ENCODE measurements at places on chromosomes 5 and 9. TPM values are rescaled to one million over a fixed set of nuclear protein-coding genes. Genes with fewer than 3 reads are reported as not detected.
A peak's percentile ranks its signal among the peaks of the same experiment; 100 is the strongest.

DNA sequence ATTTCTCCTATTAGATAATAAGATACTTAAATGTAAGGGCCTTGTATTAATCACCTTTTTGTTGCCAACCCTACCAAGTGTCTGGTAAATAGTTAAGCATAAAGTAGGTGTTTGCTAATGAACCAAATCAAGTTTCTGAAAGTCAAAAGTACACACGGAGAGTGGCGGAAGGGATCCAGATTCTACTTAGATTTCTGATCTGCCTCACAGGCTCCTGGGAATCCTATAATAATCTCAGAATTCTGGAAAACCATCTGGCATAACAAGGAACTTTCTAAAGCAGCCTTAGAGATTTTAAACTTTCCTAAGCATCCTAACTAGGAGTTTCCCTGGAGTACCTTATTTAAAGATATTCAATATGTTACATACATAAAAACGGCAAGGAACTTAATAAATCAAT, 363.2 kb upstream of the SMC2 start:
- no peak for DNase-seq

DNA sequence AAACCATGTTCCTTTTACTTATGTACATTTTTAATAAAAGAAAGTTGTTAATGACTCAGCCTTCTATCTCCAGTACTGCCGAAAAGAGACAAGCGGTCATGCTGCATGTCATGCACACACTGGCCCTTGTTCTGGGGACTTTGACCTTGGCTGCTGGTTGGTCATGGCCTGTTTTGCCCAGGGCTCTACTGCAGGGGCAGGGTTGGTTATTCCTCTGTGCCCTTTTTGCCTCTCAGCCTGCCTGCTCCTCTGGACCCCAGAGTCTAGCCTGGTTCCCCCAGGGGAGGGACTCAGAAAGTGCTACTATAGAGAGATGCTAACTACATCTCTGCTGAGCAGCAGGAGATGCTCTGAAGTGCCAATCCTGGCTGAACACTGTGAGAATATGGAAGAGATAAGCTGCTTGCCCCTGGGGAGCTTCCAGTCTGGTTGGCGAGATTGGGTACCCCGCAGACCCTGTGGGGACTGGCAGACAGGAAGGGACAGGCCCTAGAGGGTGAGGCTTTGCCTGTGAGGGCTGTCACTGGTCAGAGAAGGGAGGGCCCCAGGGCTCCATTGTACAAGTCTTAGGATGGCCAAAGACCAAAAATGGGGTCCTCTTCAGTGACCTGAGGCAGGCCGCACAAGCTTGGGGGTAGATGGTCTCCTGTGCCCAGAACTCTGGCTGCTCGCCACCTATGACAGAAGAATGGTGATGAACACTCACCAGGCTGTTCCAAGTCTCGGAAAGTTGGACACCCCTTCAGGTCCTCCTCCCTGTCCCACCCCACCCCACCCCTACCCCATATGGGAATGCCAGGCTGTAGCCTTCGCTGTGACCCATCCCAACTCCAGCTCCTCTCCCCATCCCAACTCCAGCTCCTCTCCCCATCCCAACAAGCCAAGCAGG, 14.3 kb downstream of the IRF1 start:
- no peak for DNase-seq

- peak; percentile 81 for DNase-seq
Measured at GRCh38 chr9:94157050-94157801, 73.0 kb downstream of the PTPDC1 start.

DNA sequence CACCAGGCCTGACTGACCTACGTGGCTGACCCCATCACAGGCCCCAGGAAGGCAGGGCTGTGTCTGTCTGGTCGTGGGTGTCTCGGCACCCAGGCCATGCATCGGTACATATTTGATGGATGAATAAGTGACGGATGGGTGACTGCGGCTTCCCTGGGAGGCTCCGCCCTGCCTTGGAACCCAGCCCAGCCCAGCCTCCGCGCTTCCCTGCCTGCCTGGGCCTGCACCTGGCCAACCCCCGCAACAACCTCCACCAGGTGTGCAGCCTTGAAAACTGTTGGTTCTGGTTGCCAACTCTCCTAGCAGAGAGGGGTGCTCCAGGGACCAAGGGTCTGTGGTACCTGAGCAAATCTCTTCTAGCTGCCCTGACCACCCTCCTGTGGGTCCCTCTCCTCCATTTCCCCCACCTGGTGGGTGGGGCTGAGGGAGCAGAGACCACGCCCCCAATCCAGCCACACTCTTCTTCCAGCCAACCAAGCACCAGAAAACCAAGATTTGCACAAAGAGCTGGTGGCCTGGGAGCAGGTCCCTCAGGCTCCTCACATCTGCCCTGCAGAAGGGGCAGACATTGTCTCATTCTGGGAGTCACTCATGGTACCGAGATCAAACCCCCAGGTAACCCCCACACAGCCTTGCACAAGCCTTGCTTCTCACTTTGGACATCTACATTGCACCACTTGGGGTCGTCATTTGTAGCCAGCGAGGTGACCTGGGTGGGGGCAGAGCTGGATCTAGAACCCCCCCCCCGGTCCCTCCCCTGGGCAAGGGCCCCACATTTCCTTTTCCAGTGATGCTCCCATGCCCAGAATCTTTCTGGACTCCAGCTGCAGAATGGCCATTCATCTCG, 100.6 kb upstream of the IER5L start:
- DNase-seq = no peak

DNA sequence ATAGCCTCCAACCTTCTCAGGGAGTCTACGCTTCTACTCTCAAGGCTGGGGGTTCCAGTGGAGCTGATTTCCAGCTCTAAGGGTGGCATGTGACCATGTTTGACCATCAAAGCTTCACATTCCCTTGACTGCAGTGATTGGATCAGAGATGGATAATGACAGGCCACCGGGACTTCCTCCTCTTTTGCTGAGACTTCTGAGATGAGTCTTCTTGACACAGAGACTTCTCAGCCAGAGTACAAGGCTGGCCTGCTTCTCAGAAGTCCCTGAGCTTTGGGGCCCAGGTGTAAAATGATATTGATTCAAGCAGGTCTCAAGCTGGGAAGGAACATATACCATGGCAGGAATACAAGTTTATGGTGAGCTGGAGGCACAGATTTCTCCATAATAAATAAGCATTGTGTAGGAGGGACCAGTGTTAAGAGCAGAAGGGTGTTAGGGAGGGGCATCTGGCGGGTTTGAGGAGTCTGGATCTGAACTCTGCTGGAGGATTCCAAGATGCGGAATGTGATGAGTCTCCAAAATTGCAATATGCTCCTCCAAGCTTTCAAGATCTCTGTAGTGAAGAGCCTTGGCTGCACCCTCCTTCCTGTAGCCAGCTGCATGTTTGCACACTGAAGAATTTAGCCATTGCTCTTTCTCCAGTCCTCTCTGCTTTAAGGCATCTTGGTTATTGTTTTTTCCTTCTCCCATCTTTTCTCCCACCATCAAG, 41.7 kb upstream of the HSD17B4 start:
- DNase-seq = no peak

GRCh38 chr9:32394381-32395049, 10.1 kb downstream of the ACO1 start:
- no peak for DNase-seq

DNA sequence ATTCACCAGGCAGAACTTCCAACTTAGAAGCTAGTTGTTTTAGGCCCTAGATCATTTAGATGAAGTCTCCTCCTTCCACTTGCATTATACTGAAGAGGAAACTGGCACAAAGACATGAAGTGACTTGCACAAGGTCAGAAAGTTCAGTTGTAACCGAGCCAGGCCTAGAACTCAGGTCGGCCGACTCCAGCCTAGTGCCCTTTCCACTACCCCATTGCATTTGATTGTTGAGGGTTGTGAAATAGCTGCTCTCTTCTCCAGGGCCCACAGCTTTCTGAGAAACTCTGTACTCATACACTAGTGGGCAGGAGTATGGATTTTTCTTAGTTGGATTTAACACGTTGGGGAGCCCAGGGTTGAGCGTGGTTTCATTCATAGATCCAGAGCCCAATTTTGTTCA, 5.6 kb downstream of the ZNF462 start:
- DNase-seq = no peak

GRCh38 chr5:80761176-80761575, 106.4 kb upstream of the DHFR start:
- peak; percentile 5 for DNase-seq

GRCh38 chr5:103293099-103293498, 34.5 kb downstream of the MACIR start:
- no peak for DNase-seq

DNA sequence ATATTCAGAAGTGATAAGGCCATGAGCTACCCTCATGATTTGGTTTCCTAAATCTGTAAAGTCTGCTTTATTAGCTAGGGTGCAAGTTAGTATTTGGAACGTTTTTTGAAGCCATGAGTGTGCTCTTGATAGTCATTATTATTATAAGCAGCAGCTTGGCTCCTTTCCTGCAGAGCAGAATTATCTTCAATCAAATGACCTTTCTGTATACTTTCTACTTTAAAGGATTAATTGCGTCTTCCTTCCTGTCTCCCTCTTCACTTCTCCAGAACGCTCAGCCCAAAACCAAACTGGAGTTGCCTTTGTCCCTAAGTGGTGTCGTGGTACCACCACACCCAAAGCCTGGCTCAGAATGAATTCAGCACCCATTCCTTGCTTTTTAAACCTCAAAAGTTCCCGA, 211.3 kb downstream of the ARHGAP26 start:
- no peak for DNase-seq

DNA sequence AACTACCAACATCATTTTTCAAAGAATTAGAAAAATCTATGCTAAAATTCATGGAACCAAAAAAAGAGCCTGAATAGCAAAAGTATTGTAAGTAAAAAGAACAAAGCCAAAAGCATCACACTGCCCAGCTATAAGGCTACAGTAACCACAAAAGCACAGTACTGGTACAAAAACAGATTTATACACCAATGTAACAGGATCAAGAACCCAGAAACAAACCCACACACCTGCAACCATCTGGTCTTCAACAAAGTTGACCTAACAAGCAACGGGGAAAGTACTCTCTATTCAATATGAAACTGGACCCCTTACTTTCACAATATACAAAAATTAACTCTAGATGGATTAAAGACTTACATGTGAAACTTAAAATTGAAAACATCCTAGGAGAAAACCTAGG, 94.2 kb upstream of the TARS1 start:
- no peak for DNase-seq

GRCh38 chr5:34474573-34475021, 181.5 kb upstream of the RAI14 start:
- peak; percentile 83 for DNase-seq

DNA sequence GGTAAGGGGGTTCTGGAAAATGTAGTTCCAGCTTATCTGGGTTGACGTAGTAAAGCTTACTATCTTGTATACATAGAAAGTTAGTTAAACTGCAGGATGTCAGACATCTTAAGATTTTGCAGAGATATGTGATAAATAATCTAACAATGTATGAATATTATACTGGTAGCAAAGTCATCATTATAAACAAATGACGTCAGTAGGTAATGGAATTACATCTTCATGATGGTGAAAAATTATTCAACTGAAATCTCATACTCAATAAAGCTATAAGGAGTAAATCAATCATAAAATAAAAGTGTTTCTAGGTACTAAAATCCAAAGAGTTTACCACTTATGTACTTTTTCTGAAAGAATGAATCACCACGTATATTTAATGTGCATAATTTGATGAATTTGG, 217.3 kb upstream of the CDH10 start:
- no peak for DNase-seq

GRCh38 chr5:115907177-115907576, 55.1 kb upstream of the LVRN start:
- no peak for DNase-seq

- no peak for DNase-seq
Measured at GRCh38 chr5:154131817-154132216, 58.7 kb upstream of the GALNT10 start.

DNA sequence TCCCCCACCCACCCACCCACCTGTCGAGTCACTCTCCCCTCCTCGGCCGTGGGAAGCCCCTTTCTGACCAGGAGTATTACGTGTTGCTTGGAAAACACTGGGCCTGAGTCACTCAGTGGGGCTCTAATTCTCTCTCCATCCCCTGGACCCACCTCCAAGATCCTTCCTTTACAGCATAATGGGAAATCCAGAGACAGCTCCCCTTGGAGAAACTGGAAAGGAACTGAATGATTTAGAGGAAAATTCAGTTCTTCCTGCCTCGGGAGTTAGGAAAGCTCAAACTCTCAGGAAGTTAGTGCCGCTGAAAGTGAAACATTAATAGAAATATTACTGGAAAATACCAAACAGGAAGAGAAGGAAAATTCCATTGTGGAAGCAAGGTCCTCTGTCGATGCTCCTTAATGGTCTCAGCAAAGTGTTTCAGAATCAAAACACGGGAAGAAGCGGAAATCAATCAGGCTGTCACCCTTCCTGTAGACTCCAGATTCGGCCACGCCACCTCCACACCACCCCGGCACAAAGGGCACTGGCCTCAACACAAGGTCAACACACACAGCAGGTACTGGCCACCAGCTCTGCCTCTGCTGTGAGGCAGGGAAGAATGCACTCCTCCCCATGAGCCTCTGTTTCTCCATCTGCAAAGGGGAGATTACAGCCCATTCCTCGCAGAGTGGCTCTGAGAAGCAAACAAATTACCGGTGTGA, 9.6 kb downstream of the SHB start:
- DNase-seq = no peak

Gene FAM81B
- not detected for total RNA-seq

Gene RNF208
- total RNA-seq = not detected

Gene CCDC180
- total RNA-seq = 0.37 TPM

Gene SPINK5
- 0.13 TPM for total RNA-seq

Gene PCDHGA4
- 1.4 TPM for total RNA-seq

Gene CATSPER3
- total RNA-seq = not detected

Gene MRPL22
- total RNA-seq = 23.8 TPM

Gene F2RL1
- total RNA-seq = 0.77 TPM

Gene SHISAL2B
- total RNA-seq = not detected

All from SK-MEL-5 (cell line).